Fibroblast of villous mesenchyme (primary cell): ENCODE measurements at places on chromosomes 7 and 10.

DNA sequence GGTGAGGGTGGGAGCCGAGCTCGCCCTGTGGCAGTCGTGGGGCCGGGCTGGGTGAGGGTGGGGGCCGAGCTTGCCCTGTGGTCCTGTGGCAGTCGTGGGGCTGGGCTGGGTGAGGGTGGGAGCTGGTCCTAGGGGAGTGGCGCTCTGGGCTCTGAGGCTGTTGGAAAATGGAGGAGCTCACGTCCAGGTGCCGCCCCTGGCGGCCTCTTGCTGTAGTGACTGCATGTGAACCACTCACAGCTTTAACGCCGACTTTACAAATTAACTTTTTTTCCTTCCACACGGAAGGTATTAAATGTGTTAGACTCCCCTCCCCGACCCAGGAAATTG is 312.6 kb downstream of the WDR37 start:
- DNase-seq: no peak

- no peak for DNase-seq
These were observed 129.8 kb downstream of the PPP1R17 start for GRCh38 chr7:31816810-31817209.

DNA sequence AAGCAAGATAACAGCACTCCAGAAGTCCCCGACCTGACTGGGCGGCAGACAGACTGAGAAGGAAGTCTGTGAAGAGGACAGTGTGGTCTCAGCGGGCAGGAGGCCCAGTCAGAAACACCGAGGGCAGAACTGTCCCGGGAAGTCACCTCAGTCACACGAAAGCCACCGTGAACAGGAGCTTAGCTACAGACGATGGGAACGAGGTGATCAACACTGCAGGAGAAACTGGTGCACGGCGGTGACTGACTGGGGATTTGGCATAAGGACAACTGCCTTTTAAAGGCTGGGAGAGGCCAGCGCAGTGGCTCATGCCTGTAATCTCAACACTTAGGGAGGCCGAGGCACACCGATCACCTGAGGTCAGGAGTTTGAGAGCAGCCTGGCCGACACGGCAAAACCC is 217.8 kb downstream of the PTPRN2 start:
- DNase-seq: no peak

- no peak for DNase-seq
These were observed 208.9 kb upstream of the PFKP start for GRCh38 chr10:2858452-2858851.

DNA sequence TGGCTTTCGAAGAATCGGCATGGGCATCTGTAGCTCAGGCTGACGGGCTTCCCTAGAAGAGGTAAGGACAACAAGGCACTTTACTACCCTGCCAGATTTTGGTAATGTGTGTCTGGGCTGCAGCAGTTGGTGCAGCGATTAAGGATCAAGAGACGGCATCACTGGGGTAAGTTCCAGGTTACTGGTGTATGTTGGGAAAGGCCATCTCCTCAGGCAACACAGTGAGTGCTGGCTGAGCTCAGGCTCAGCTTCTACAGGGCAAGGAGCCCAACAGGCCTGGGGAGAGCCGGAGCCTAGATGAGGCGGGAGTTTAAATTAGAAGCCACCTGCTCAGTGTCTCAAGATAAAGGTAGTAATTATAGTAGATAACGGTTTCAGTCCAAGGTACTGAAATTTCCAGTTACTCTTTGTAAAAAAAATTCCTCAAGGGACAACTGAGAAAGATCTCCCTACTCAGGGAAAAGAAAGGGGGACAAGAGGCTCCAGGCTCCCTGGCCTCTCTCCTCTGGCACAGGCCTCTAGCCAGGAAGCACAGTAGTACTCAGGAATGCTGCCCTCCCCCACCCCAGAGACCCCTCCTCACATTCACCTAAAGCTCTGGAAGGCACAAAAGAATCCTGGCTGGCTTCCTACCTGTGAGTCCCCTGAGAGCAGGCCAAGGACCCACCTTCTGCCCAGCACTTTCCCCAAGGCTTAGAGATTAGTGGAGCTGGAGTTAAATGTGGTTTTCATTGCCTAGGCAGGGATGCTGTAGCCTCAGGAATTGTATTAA is 3.9 kb downstream of the CXCL12 start:
- no peak for DNase-seq

DNA sequence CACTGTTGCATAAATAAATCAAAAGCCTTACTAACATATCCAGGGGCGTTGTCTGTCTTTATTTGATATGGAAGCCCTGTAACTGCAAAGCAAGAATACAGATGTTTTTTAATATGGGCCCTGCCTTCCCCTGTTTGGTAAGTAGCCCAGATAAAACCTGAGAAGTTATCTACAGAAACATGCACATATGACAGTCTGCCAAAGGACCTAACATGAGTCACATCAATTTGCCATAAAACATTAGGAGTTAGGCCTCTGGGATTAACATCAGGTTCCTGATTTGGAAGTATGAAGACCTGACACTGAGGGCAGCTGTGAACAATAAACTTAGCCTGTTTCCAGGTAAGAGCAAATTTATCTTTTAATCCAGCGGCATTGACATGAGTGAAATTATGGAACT is 1588.8 kb downstream of the REEP3 start:
- DNase-seq: no peak

DNA sequence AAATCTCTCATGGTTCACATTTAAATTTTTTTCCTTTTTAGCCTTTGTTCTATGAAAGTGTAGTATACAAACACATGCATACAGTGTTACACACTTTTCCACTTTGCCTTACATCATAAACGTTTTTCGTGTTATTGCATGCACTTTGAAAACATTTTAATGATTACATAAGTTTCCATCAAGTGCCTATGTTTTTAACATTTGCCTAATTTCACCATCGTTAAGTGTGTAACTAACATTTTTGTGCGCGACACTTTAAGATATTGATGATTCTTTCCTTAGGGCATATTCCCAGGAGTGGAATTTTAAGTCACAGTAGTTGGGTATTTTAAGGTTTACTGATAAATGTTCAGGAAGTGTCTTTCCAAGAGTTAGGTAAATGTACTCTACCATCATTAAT is 1.5 kb upstream of the FRAT2 start:
- no peak for DNase-seq

- no peak for DNase-seq
These were observed 319.3 kb downstream of the MDFIC start for GRCh38 chr7:115241151-115241550.

GRCh38 chr10:132715776-132716680 is 69.9 kb downstream of the NKX6-2 start:
- DNase-seq: no peak

- DNase-seq: peak; percentile 10
These were observed 9.4 kb upstream of the GTPBP10 start for GRCh38 chr7:90337106-90337505.

GRCh38 chr7:101273206-101273605 is 28.3 kb upstream of the FIS1 start:
- no peak for DNase-seq

DNA sequence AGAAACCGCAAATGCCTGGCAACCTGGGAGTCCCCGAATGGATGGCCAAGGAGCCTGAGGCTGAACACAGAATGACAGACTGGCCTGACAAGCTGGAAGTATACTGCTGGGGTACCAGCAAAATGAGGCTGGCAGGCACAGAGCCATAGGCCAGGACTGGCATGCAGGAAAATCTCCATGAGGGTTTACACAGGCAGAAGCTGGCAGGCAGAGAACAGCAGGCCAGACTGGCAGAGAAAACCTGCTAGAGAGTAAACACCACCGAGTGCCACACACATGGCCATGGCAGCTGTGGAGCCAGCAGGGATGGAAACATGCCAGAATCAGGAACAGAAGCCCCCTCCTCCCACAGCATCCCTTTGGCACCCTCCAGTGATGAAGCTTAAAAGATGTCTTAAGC is 63.4 kb downstream of the CRPPA start:
- DNase-seq: no peak

- DNase-seq: no peak
These were observed 2.5 kb downstream of the LFNG start for GRCh38 chr7:2521952-2522591.

DNA sequence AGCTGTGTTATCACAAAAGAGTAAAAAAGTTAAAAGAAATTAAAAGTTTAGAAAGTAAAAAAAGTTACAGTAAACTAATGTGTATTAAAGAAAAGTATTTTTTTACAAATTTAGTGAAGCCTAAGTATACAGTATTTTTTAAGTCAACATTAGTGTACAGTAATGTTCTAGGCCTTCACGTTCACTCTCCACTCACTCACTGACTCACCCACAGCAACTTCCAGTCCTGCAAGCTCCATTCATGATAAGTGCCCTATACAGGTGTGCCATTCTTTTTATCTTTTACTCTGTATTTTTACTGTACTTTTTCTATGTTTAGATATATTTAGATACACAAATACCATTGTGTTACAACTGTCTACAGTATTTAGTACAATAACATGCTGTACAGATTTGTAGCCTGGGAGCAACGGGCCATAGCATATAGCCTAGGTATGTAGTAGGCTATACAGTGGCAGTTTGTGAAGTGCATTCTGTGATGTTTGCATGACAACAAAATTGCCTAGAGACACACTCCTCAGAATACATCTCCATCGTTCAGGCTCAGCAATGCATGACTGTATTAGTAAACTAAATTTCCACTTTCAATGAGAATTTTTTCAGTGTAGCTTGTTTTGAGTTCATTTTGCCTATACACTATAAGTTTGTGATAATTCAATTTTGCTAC is 539.9 kb upstream of the C7orf33 start:
- DNase-seq: no peak

DNA sequence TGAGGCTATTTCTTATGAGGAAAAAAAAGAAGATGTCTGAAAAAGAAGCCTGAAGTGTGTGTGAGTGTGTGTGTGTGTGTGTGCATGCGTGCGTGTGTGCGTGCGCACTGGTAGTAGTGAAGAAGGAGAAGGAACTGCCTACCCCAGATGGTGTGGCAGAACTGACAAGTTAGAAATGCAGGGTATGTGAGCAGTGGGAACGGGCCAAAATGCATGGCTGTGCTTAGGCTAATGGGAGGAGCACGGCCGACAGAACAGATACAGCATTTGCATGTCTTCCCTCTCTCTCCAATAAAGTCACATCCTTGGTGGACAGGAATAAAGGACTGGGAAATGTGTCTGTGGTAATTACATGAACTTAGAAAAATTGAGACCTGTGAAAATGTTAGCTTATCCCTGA is 94.3 kb downstream of the IDE start:
- DNase-seq: no peak

DNA sequence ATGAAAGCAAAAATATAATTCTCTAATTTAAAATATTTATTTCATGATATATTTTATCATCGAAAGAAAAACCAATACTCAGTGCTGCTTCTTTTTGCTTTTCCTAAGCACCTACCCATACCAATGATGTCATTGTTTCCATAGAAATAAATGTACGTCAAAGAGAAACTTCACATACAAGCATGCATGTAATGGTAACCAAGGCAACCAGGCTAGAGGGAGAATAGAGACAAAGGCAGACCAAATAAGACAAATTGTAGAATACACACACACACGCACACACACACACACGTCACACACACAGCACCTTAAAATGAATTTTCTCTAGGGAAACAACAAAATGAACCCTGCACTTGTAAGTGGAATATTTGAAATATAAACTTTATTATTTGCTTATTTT is 75.5 kb downstream of the MACC1 start:
- DNase-seq: no peak

DNA sequence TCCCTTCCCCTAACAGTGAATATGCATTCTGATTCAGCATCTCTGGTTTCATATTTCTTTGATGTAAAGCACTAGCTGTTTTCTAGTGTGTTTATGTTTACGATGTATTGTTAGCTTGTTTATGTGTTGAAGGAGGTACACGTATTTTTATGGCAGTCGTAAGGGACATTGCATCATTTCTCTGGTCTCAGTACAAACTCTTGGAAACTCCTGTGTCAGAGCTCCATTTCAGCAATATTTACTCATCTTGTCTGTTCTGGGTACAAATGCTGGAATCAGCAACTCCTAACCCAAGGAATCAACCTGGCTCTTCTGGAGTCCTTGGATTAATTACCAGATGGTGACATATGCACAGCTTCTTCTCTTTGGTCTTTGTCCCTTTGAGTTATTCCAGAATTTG is 270.0 kb upstream of the PLXDC2 start:
- peak; percentile 62 for DNase-seq

DNA sequence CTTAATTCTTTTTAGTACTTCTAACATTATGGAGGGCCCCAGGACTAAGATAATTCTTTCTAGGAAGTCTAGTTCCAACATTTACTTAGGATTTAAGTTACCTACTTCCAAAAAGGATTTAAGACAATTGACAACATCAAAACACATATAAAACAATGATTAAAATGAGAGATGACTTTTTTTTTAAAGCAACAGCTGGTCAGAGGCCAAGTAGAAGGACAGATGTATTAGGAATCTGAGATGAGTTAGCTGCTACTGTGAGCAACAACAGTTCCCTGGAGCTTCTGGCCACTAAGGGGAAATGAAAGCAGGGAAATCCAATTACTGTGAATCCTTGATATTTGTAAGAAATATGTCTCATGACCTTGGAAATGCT is 222.3 kb downstream of the PHTF2 start:
- DNase-seq: no peak

DNA sequence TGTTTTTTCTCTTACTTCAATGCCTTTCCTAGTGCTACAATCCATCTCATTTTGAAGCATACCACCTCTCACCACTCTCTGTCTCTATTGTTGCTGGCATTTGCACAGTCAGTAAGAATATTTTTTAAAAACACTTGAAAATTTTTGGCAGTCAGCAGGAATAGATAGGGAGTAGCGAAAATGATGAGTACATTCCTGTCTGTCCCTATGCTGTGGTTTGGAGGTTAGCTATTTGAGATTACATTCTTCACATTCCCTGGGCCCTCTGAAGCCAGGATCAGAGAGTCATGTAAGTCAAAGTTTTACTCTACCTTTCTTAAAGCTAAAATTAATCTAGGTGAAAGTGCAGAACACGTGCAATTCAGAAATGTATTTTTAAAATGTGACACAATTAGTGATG is 53.0 kb upstream of the MAGI2 start:
- DNase-seq: peak; percentile 36

- no peak for DNase-seq
These were observed 335.3 kb downstream of the SUGCT start for GRCh38 chr7:40470091-40470592.

DNA sequence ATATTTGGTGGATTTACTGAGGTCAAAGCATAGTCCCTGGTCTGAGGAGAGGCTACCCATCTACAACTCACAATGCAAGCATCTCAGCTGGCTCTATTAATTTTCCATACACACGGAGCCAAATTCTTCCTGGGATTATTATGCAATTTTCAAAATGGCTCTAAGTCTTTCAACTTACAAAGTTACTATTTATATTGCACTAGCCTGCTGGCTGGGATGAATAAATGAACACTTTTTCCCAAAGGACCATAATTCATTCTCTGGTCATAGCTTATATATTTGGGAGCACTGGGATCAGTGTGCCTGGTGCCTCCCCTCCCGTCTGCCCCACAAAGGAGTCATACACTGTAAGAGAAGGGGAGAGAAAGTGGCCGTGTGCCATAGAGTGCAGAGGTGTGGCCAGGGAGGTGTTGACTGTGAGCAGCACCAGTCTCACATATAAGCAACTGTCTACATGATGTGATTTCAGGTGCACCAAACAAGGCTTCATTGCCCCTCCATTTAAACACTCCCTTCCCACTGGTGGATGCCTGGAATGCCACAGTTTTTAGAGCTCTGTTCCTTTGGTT is 88.6 kb downstream of the ZNF92 start:
- DNase-seq: no peak

GRCh38 chr7:130708001-130708400 is 21.7 kb upstream of the TSGA13 start:
- DNase-seq: no peak
